ENCODE measurements at places on chromosomes 13 and 19.

GRCh38 chr13:33235564-33235963, 50.0 kb downstream of the STARD13 start:
- DNase-seq = no peak

DNA sequence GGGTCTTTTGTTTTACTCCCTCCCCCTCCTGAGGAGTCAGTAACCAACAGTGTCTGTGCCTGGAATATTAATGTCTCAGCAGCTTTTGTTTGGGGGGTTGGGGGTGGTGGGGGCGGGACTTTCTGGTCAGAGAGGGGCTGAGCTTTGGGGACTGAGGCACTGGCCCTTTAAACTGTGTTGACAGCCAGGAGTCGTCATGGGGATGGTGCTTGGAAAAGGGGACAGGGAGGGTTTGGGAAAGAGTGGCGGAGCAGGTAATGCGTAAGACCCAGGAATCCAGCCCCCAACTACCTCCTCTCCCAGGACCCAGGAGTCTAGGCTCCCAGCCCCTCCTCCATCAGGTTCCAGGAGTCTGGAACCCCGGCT, 5.2 kb downstream of the CADM4 start:
- no peak for DNase-seq

DNA sequence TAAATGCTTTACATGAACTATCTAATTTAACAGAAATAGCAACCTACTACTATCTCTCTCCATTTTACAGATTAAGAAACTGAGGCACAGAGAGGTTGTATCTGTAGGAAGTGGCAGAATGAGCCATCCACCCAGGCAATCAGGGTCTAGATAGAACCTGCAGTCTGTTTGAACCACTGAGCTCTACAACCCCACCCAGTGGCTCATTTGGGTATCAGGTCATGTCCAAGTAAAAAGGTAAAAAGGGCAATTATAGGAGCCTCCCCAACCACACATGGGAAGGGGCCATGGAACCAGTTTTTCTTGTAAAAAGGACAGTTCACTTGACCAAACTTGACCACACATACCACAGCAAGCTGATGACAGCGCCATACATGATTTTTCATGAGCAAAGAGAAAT, 92.9 kb upstream of the SGCG start:
- peak; percentile 13 for DNase-seq

DNA sequence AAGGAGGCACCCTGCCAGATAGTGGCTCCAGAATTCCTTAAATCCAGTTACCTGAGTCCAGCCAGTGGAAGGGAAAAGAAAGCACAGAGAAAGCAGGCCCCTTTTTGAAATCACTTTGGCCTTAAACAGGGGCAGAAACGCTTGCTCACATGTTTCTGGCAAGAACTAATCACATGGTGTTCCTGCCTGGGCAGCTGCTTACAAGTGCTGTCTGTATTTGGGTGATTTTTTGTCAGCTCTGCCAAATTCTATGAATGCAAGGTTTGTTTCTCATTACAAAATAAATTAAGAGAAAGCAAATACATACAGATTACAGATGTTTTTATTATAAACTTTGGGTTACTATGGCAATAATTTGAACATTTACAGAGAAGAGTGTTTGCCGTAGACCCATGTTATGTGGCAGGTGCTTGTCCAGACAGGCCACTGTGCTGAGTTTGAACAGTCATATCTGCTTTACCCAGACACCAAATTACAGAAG, 1237.8 kb downstream of the SLITRK5 start:
- DNase-seq = no peak

DNA sequence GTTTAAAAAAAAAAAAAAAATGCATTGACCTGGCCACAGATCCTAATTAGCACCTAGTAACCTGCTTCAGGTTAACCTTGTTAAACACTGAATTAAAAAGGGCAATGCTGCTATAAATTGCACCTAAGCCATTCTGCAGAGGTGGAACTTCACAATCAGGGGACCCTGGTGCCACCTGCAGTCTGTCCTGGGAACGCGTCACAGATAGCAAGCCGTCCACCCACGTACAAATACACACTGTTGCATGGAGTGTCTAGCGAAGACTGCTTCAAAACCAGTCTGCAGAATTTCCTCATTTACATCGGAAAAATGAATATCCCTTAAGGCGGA, 169.3 kb downstream of the COL4A1 start:
- no peak for DNase-seq

DNA sequence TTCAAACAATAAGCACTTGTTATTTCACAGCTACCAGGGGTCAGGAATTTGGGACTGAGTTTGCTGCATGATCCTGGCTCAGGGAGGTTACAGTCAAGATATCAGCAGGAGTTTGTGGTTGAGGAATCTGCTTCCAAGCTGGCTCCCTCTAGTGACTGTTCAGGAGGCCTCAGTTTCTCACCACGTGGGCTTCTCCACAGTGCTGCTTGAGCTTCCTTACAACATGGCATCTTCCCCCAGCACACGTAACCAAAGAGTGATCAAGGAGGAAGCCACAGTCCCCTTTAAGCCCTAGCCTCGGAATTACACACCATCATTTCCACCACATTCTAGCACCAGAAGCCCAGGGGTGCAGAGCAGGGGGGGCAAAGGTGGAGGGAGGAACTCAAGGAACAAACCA, 28.8 kb downstream of the CELF5 start:
- no peak for DNase-seq

DNA sequence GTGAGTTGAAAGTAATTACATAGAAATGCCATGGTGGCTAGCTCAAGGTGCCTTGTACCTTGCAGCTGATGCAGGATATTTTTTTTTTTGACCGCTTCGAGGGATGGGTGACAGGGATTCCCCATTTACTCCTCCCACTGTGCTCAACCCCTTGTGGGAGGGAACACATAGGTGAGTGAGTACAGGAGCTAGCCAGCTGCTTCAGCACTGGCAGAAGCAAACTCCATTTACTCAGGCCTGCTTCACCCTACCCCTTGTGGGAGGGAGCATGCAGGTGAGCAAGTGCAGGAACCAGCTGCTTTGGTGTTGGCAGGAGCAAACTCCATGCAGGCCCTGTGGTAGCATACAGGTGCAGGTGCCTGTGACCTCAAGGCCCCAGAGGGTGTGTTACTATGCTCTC, 330.1 kb downstream of the TDRD3 start:
- DNase-seq = no peak

- no peak for DNase-seq
Measured at GRCh38 chr13:26987486-26988013, 184.1 kb downstream of the USP12 start.

- DNase-seq = no peak
Measured at GRCh38 chr13:69306766-69307165, 800.9 kb upstream of the ATXN8OS start.

GRCh38 chr19:12695997-12696365, 450 bp downstream of the FBXW9 start:
- DNase-seq = no peak

- DNase-seq = peak; percentile 30
Measured at GRCh38 chr19:16258440-16258903, 60.8 kb downstream of the AP1M1 start.

DNA sequence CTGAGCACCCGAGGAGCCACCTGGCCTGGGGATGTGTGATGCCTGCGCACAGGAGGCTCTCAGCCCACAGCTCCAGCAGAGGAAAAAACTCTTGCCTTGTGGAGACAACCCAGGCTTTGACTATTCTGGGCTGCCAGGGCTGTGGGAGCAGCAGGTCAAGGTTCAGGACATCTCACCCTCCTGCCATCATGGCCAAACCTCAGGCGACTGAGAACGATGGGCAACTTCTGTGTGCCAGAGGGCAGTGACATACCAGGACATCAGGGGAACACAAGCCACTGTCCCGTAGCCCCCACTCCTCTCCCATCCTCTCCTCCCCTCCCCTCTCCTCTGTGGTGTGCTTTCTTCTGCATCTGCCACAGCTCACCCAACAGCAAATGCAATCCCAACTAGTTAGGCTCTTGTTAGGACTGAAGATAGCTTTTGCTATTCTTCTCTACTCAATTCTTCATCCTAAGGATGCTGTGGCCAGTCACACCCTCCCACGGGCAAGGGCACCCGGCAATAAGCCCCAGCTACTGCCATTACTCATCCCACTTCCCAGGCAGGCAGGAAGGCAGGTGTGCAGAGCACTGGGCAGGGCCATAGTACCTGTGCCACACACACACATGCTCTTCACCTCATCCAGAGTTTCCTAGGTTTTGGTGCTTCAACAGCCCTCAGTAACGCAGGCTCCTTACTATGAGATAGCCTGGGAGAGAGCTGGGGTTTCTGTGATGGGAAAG, 16.8 kb downstream of the ELL start:
- no peak for DNase-seq

DNA sequence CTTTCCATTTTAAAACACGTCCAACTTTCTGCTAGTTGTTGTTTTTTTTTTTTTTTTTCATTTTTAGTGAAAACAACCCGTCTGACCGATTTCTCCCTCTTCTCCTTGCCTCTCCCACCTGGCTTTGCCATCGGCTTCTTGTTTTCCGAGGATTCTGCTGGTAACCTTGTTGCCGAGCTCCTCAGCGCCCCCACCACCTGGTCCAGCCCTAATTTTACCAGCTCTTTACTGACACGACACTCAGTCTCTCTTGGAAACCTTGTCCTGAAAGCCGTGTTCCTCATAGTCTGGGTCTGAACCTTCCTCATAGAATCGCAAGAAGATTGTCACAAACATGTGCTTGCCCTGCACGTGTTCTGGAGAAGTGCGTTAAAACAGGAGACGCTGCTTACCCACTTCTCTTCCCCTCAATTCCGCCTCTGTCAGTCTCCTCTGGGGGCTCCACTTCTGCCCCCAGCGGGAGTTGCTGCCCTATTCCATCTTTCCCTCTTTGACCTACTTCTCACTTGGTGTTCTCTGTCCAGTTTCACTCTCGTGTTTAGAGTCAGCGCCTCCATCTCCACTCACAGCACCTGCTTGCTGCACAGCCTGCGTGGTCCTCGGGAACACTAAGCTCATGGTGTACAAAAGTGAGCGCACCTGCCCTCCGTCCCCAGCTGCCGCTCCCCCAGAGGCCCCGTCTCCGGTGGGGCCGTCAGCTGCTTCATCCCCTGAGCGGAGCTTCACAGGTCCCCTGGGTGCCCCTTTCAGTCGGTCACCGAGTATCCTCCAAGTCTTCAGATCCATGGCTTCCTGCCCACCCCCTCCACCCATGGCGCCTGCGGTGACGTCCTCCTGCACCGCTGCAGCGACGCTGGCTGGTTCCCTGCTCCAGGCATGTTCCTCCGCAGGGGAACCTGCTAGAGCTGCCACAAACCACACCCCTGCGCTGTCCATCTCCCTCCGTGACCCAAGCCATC, 65.1 kb downstream of the TM9SF2 start:
- DNase-seq = no peak

GRCh38 chr19:14979476-14980255, at the start of gene SLC1A6:
Gene SLC1A6 (minus strand): TSS chr19:14979864. CDS start chr19:14972910, 6,954 bp downstream.
- DNase-seq = peak; percentile 0

DNA sequence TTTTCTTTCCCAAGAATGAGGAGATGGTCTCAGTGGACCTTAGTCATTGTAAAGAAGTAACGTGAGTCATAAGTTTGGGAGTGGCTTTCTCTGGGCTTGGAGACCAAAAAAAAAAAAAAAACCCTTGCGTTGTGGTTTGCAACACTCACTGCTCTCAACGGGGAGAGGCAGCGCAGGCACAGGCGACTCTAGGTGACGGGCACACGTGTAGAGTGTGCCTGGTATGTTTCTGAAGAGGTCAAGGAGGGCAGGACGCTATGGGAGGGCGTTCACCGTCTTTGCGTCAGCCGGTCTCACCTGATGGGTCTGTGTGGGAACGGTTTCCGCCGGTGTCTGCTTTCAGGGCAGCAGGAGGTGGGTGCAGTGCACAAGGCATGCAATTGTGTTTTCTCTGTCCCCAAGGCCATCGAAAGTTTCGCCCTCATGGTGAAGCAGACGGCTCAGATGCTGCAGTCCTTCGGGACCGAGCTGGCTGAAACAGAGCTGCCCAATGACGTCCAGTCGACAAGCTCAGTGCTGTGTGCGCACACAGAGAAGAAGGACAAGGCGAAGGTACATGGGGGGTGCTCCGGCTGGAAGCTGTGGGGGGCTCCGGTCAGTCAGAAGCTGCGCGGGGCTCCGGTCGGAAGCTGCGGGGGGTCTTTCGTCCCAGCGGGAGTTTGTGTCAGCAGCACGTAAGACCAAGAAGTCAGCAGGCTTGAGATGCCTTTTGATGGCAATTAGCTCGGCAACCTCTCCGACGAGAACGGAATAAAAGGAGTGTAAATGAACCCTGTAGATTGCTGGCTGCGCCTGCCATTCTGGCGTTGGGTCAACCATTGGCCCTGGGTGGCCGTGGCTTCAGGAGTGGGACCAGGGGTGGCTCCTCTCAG, 40.8 kb upstream of the F7 start:
- DNase-seq = no peak

DNA sequence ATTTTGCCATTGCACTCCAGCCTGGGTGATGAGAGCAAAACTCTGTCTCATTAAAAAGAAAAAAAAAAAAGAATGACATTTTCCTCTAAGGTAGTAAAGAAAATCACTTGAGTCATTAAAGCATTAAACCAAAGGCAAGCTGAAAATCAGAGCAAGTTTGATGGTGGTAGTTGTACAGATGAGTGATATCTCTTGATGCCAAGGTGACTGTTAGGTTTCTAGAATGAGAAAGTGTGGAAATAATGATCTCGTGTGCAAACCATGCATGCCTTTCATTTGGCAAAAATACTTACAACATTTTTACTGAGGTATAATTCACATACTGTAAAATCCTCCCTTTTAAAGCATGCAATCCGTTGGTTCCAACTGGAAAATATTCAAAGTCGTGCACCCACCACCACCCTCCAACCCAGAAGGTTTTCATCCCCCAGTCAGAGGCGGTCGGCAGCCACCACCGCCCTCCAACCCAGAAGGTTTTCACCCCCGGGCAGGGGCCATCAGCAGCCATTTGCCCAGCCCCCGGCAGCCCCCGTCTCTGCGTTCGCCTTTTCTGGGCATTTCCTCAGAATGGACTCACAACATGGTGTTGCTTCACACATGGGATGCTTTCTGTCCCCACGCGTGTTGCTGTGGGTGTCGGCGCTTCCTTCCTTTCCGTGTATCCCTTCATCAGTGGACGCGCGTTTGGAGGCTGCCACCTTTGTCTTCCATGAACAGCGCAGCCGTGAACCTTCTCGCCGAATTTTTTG, 90.2 kb downstream of the ATP11A start:
- DNase-seq = no peak

DNA sequence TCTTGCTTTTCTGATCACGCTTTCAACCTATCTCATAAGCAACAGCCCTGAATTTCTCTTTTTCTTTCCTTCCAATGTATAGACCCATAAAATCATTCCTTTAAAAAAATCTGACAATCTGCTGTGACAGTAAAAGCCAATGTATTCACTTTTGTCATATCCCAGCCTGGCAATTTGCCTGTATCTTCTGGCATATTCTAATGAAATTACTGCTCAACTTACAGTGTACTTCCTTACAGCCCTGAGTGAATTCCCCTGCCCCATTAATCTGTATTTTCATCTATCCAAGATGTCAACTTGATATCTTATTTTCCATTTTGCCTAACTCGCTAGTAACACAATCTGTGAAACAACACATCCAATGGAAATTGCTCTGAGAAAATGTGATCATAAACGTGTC, 18.0 kb upstream of the SERP2 start:
- no peak for DNase-seq
